ENCODE measurements at places on chromosomes 5 and 9. TPM values are rescaled to one million over a fixed set of nuclear protein-coding genes. Genes with fewer than 3 reads are reported as not detected.

Gene SSBP2
- total RNA-seq = 9.8 TPM

- DNase-seq = no peak
Measured at GRCh38 chr5:157801-158200, 33.5 kb upstream of the LRRC14B start.

DNA sequence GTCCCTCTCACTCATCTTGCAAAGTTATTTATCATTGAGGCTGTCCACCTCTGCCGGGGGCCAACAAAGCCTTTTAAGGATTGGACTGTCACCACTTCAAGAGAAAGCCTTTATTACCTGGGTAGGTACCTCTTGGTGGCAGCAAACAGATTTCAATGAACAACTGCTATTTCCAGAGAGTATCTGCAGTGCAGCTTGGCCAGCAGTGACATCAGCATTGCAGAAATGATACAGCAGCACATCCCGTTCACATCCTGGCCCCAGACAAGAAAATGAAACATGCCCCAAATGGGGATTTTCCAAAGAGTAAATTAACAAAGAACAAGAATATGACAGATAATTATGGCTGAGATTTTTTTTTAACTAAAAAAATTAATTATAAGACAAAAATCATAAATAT is 2.3 kb upstream of the SPATA6L start:
- DNase-seq = no peak

GRCh38 chr5:76472335-76473008 is 69.4 kb downstream of the IQGAP2 start:
- no peak for DNase-seq

- no peak for DNase-seq
Measured at GRCh38 chr9:136100700-136101614, 5.9 kb upstream of the NACC2 start.

- DNase-seq = no peak
Measured at GRCh38 chr5:142946547-142947426, 176.6 kb downstream of the ARHGAP26 start.

DNA sequence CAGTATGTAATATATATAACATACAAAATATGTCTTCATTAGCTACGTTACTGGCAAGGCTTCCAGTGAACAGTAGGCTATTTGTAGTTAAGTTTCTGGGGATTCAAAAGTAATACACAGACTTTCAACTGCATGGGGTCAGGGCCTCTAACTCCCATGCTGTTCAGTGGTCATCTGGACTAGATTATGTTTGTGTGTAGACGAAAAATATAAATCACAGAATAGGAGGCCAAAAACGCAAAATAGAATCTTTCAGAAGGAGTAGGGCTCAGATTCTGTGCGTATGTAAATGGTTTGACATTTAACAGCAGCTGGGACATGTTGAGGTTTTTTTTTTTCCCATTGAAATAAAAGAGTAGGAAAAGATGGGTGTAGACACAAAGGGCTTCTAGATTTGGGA is 1048.7 kb upstream of the WWC1 start:
- no peak for DNase-seq

DNA sequence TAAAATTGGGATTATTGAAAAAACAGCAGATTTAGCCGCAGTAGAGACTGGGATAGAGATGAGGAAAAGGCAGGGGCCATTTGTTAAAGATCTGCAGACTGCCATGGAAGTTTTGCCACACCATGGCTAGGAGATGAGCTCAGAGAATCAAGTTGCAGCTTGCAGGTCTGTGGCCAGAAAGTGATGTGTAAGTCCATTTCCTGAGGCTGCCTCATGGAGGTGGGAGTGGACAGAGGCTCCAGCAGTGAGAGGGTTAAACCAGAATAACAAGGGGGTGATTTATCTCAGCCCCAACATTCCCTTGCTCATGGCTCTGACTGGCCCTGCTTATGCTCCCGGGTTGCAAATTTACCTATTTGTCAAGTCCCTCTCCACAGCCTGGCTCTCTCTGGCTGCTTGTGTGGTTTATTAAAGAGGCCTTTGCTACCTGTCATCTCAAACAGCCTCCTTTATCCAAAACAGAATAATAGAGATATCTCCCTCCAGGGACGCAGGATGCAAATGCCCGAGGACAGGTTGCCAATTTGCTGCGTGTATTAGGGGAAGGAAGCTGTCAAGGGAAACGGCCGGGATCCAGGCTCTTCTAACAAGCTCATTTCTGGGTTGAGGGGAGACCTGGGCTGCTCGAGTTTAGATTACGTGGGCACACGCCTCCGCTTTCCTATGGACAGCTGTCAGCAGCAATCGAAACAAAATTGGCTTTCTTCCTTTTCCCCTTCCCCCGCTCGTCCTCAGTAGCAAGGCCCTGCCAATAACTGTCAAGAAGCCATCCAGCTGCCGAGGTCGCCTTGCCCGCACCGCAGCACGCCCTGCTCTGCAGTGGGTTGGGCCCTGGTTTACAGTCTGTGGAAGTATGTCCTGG is 72.8 kb upstream of the PITX1 start:
- DNase-seq = no peak

All from pulmonary artery endothelial cell (primary cell).